ENCODE measurements at places on chromosomes 1 and 21.
A peak's percentile ranks its signal among the peaks of the same experiment; 100 is the strongest.

- DNase-seq: no peak
Measured at GRCh38 chr1:21182181-21182731, 5.6 kb upstream of the EIF4G3 start.

DNA sequence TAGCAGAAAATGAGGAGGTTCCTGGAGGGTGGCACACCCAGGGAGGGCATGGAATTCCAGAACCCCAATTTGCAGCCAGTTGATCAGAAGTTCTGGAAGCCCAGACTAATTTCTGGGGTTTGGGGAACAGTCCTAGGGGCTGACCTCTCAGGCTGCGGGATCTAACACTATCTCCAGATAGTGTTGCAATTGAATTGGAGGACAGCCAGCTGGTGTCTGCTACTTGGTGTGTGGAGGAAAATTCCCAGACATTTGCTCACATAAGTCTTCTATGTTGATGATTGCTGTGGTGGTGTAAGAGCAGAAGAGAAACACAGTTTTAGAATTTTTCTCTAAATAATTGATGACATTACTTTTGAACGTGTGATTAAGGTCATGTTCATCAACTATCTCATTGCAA, 154.3 kb upstream of the RNPC3 start:
- peak; percentile 22 for DNase-seq

GRCh38 chr1:7375329-7375728, 395.8 kb upstream of the VAMP3 start:
- DNase-seq: no peak

GRCh38 chr1:215557992-215558626, 9.0 kb upstream of the KCTD3 start:
- DNase-seq: no peak

DNA sequence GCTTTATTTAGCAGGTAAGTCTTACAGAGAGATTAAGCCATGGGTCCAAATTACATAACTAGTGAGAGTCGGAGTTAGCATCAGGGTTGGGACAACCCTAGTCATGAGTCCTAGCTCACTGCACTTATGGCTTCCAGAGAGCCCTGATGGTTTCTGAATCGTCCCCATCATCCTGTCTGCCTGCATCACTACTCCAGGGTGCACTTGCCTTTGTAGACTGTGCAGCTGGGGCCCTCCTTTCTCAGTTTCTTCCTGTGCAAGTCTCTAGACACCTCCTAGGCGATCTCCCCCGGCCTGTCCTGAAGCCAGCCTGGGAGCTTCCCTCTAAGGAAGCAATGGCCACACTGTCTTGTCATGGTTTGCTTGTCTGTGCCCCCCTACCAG, 37.1 kb downstream of the KIAA0040 start:
- DNase-seq: no peak

DNA sequence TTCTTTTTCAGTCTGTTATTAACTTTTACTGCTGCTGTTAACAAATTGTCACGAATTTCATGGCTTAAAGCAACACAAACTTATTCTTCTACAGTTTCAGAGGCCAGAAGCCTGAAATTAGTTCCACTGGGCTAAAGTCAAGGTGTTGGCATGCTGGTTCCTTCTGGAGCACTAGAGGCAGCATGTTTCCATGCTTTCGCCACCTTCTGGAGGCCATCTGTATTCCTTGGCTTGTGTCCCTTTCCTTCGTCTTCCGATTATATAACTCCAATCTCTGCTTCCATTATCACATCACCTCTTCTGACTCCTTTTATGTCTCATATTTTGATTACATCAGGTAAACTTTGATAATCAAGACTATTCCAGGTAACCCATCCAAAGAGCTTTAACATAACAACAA, 1742.1 kb downstream of the BRINP3 start:
- no peak for DNase-seq

- DNase-seq: no peak
Measured at GRCh38 chr1:119744598-119744942, 24.1 kb downstream of the HMGCS2 start.

- peak; percentile 44 for DNase-seq
Measured at GRCh38 chr1:12275370-12275769, 45.5 kb downstream of the VPS13D start.

DNA sequence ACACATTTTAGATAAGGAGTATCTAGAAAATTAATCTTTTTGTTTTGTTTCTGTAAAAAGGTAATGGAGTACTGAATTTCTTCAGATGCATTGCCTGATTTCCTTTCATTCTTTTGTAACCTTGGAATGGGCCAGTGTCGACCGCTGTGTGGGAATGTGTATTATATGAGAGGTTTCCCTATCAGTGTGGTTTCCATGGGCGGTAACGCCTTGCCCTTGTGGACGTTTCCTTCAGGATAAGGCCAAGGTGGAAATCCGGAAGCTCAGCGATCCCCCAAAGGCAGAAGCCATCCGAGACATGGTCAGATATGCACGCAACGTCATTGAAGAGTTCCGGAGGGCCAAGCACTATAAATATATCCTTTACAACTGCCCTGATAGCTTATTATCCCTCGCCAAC, 49.8 kb downstream of the SMYD2 start:
- no peak for DNase-seq

DNA sequence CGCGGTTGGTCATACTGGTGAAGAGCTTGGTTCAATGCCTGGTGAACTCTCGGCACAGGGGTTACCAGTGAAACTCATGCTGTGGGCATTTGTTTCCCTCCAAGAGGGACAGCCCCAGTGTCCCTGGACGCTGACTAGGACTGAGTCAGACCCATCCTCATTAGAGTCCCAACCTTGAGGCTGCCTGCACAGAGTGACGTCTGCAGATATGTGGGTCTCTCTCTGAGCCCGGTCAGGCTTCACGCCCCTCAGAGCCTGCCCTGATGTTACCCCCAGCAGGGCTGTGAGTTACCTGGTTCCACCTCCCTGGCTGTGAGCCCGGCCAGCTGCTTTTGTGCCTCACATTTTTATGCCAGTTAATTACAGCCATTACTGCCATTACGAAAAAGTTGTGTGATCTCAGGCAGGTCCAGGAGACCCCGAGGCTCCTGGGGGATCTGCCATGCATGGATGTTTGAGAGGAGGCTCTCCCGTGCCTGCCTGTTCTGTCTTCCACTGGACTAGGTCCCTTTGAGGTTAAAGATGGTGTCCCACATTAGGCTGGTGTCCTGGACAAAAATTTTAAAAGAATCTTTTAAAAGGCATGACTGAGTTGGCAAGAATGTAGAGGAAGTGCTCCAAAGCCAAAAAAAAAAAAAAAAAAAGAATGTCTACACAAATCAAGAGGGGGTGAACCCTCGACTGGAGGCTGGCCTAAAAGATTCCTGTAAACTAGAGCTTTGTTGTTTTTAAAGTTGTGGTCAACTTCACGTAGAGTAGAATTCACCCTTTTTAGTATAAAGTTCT, 36.6 kb upstream of the PADI1 start:
- peak; percentile 95 for DNase-seq

Measured in ELR (cell line).